T follicular helper cell (primary cell): ENCODE measurements at places on chromosomes 1 and 21.

DNA sequence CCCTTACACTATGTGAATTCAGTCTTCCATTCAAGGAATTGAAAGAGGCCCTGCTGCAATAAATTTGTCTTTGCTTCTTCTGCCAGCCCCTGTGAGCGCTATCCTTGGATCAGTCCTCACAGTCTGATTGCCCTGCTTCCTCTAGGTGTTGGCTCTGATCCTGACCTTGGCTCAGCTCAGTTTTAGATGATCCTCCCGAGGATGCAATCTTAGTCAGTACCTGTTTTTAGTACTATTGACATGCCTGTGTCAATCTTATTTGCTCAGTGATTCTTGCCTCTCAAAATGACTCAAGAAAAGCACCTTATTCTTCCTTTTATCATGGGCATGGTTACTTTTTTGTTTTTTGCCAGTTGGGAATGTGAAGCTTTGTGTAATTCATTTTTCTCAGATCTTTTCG lies 101.4 kb upstream of the KCNK1 start:
- DNase-seq: no peak

DNA sequence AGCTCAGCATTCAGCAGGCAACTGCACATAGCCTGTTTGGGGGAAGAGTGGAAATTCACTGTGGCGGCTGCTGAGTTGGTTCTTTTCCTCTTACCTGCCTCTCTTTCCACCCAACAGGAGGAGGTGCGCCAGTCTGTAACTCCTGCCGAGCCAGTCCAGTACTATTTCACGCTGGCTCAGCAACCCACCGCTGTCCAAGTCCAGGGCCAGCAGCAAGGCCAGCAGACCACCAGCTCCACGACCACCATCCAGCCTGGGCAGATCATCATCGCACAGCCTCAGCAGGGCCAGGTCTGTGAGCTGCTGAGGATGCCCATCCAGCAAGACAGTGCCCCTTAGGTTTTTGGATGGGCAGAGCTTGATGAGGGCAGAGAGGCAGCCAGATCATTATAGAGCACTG lies 25.6 kb upstream of the KCNQ4 start:
- no peak for DNase-seq

DNA sequence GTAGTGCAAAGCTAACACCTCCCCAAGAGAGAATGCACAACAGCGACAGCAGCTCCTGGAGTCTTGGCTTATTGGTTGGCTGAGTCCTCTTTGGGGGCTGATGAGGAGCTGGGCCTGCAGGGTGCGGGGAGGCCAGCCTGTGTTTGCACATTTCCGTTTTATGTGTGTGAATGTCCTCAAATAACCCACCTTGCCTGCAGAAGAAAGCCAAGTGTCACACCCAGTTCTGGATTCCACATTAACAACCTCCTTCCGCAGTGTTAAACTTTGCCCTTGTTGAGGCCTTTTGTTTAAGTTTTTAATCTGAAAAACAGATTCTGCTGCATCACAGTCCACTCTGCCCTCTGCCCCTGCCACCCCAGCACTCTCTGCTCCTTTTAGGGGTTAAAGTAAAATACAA lies 274.5 kb downstream of the TM2D1 start:
- no peak for DNase-seq

GRCh38 chr1:64183395-64184002 lies 19.9 kb upstream of the UBE2U start:
- DNase-seq: no peak
